Activated CD8-positive, alpha-beta memory T cell treated with anti-CD3 and anti-CD28 coated beads, Interleukin-2, amount 10 ng/mL, durations not matched to agents 7 days and 5 days (primary cell): ENCODE measurements at places on chromosomes 4 and X. TPM values are rescaled to one million over a fixed set of nuclear protein-coding genes. Genes with fewer than 3 reads are reported as not detected.
A peak's percentile ranks its signal among the peaks of the same experiment; 100 is the strongest.

The POU4F2 gene
- total RNA-seq: not detected

DNA sequence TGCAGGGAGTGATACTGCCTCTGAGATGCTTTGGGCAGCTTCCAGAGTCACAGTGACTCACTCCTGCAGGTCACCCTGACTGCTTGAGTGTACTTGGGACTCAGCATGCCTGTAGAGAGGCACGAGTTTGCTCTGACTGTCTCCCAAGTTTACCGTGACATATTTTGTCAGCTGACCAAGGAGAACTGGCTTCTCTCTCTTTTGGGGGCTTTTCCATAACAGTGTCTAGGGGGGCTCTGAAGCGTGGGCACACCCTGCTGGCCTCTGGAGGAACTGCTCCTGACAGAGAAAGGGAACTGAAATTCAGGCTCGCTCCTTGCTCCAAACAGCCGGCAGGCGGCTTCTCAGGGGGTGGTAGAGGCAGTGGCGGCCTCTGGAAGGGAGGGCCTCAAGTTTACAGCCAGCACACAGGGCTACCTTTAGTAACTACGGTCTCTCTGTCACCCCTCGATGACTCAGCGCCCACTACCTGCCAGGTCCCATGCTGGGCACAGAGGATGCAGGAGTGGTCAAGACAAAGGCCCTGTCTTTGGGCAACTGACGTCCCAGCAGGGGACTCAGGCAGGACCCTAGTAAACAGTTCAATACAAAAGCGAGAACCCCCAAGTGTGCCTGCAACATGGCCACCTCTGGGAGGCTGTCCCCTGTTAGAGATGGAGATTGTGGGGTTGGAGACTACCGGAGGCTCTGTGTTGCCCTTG, 17.8 kb downstream of the ZNF185 start:
- no peak overlapping the region for H3K27ac ChIP-seq
- no peak for DNase-seq
- H3K36me3 ChIP-seq: no peaks in the 10 kb centered on the region

DNA sequence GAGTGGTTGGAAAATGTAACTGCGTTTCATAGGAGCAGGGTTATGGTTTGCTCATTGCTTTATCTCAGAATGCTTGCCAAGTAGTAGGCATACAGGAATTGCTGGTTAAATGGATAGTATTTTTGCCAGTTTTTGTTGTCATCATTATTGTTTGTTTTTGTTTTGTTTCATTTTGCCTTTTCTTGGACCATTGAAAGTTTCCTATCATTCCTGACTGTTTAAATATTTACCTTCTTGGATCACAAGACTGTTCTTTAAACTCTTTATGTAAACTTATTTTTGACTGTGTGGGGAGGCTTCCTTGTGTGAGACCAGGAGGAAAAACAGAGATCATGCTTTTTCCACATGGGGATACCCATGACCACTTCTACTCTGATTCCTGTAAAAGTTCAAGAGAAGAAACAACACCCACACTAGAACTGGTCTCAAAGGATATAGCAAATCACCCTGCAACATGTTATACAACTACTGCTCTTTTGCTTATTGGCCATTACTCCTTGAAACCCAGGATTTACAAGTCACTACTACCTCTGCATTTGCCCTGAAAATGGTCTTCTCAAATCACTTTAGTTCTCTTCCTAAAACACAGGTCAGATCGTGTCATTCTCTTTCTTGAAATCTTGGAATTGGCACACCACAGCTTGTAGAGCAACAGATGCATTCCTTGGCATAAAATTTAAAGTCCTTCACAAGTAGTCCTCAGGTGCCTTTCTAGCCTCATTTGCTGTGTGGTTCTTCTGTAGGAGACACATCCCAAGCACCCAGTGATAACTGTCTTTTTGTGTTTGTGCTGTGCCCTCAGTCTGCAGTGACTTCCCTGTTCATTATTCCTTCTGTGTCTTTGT, 51.3 kb downstream of the FNIP2 start:
- peaks cover 8% of the 10 kb centered on the region for H3K36me3 ChIP-seq
- no peak for DNase-seq
- H3K27ac ChIP-seq: peak overlapping the region; percentile 20
- no peaks in the 10 kb centered on the region for H3K27me3 ChIP-seq

The MSX1 gene
- 0.12 TPM for total RNA-seq

The SSX2B gene
- total RNA-seq: not detected

The SMIM10 gene
- total RNA-seq: 0.44 TPM

DNA sequence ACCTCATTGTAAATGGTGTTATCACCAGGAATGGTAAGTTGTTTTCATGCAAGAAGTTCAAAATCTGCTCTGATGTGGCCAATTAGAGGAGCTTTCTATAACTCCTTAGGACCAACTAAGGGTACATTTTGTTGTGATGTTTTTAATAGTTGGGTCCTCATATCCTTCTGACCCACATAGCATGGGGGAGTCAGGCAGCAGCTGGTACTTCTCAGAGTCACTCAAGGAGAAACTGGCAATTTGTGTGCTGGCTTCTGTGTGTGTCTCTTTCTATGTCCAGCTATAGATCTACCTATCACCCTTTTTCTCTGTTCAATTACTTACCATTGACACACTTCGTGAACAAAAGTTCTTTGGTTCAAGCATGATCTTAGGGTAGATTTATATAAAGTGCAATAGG, 194.3 kb upstream of the TENM3 start:
- H3K36me3 ChIP-seq: no peaks in the 10 kb centered on the region
- no peaks in the 10 kb centered on the region for H3K4me1 ChIP-seq
- no peak overlapping the region for H3K4me3 ChIP-seq

The DUX4 gene
- not detected for total RNA-seq

The ATP5ME gene
- 213 TPM for total RNA-seq

The HS6ST2 gene
- 0.14 TPM for total RNA-seq

The BMPR1B gene
- not detected for total RNA-seq

The PRR32 gene
- total RNA-seq: not detected

The LAMTOR3 gene
- 20.6 TPM for total RNA-seq

The ZNF732 gene
- total RNA-seq: not detected

The LRP2BP gene
- 0.73 TPM for total RNA-seq

GRCh38 chr4:110877778-110878370, 255.0 kb upstream of the PITX2 start:
- DNase-seq: no peak
- H3K27ac ChIP-seq: no peak overlapping the region
- H3K27me3 ChIP-seq: no peaks in the 10 kb centered on the region
- H3K36me3 ChIP-seq: no peaks in the 10 kb centered on the region
- no peaks in the 10 kb centered on the region for H3K4me1 ChIP-seq

DNA sequence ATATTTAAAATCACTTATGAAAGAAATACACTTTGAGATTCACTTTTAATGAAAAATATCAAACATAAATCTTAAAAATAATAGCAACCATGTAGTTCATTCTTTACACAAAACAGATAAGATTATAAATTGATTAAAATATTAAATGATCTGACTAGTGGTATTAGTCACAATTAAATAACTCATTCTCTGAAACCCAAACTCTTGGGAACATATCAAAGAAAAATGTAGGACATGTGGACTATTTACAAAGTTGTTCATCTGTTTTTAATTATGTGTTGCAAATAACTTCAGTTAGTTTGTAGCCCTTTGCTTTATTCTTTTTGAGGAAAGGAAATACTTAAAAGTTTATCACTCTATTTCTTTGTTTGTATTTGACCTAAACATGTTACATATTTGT, 9.5 kb upstream of the GUCY1A1 start:
- no peaks in the 10 kb centered on the region for H3K36me3 ChIP-seq
- peaks cover 2% of the 10 kb centered on the region for H3K27me3 ChIP-seq
- no peak overlapping the region for H3K27ac ChIP-seq
- H3K4me3 ChIP-seq: no peak overlapping the region
- DNase-seq: no peak

- no peak overlapping the region for H3K27ac ChIP-seq
- peaks cover 23% of the 10 kb centered on the region for H3K27me3 ChIP-seq
- no peaks in the 10 kb centered on the region for H3K4me1 ChIP-seq
- no peaks in the 10 kb centered on the region for H3K36me3 ChIP-seq
- no peak for DNase-seq
Observed at GRCh38 chr4:99383833-99384392, 31.4 kb upstream of the ADH1C start.

DNA sequence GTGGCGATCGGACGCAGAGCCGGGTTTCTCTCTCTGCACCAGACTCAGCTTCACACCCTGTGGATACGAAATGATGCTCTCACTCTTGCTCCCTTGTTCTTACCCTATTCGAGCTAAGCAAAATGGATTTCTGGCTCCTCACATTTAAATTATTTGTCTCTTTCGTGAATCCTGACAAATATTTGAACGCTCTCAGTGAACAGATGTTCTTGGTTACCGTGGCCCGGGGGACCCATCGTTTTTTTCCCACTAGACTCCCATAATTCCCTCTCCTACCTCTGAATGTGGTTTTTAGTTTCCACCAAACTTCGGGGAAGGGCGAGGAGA, 630 bp downstream of the SMARCA5 start:
- peak overlapping the region; percentile 98 for H3K4me3 ChIP-seq
- DNase-seq: no peak
- H3K4me1 ChIP-seq: peaks cover 30% of the 10 kb centered on the region
- peaks cover 5% of the 10 kb centered on the region for H3K27me3 ChIP-seq
- peaks cover 31% of the 10 kb centered on the region for H3K36me3 ChIP-seq

DNA sequence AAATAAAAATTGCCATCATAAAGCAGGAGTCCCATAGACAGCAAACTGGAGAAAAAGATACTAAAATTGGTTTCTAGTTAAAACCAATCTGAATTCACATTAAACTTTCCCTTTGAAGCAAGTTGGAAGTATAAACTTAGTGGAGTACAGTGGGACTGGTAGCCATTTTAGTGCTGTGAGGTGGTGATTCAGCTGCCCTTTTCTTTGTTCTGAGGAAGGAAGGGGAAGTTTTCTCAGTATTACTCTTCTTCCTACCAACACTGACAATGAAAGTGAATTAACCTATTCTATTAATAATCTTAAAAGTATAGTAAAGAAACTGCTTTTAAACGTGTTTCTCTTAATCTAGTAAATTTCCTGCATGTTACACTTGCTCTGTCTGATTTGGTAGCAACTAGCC, 36.7 kb downstream of the SLC9A6 start:
- H3K27me3 ChIP-seq: no peaks in the 10 kb centered on the region
- peaks cover 20% of the 10 kb centered on the region for H3K36me3 ChIP-seq
- no peak overlapping the region for H3K27ac ChIP-seq
- no peak overlapping the region for H3K4me3 ChIP-seq
- H3K4me1 ChIP-seq: peaks cover 8% of the 10 kb centered on the region

The TEC gene
- total RNA-seq: 2.0 TPM

DNA sequence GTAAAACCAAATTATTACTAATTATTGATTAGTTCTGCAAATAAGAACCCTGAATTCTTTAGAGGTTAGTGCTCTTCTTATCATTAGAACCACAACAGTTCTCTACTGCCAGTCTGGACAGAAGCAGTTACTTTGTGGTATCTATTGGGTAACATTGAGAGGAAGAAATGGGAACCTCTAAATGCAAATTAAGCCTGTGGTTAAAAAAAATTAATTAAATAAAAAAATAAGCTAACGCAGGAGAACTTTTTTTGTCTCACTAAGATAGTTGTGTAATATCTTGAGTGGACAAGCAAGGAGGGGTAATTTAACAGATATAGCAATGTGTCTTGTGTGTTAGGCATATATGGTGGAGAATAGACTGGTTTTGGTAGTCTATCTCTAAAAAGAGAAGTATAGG, 32.9 kb upstream of the TET2 start:
- no peak for DNase-seq
- H3K27ac ChIP-seq: no peak overlapping the region
- H3K27me3 ChIP-seq: peaks cover 13% of the 10 kb centered on the region
- H3K4me1 ChIP-seq: no peaks in the 10 kb centered on the region
- H3K4me3 ChIP-seq: no peak overlapping the region

The STK32B gene
- total RNA-seq: not detected

- no peak overlapping the region for H3K27ac ChIP-seq
- DNase-seq: no peak
Observed at GRCh38 chr4:157897855-157898370, 274.9 kb downstream of the GASK1B start.
